ENCODE measurements at places on chromosomes 2 and 18.

GRCh38 chr18:54712758-54713157 lies 115.5 kb upstream of the RAB27B start:
- DNase-seq, result no peak

- DNase-seq, result no peak
These were observed 413.6 kb upstream of the CYRIA start for GRCh38 chr2:17079262-17079661.

DNA sequence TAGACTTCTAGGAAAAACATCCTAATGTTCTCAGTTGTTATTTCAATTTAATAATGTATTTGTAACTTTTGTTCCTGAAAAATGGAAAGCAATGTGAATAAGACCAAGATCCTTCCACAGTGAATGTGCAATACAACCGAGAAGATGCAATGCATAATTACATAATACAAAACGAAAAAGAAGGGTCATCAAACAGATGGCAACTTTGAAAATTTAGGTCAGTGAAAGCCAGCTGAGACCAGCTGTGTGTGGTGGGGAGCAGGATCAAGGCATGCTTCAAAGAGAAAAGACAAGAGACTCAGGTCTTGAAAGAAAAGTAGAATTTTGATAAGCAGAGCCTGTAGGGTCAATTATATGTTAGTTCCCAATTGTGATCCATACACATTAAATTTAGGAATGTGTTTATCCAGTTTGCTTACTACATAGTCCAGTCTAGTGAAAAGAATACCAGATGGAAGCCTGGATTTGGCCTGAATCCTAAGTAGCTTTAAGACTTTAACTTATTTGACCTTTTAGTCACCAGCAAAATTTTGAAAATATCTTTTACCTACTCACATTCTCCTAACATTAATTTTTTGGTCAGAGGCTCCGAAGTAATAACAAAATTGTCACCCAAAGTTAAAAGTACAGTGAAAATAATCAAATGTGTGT lies 93.7 kb downstream of the COBLL1 start:
- DNase-seq, result no peak

DNA sequence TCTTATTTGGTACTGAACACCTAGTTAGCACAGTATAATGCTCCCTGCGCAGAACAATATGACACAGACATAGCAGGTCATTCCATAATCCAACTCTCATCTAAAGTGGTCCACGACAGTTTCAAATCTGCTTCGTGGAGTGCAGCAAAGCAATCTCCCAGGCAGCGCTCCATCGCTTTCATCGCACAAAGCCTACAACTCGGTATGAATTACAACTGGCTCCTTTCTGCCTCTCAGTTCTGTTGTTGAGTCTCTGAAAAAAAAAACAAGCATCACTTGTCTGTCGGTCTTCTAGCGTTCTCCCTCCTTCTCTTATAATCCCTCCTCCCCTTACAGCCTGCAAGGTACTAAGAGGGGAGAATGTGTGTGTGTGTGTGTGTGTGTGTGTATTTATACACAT lies 123.5 kb downstream of the FIGN start:
- no peak for DNase-seq

DNA sequence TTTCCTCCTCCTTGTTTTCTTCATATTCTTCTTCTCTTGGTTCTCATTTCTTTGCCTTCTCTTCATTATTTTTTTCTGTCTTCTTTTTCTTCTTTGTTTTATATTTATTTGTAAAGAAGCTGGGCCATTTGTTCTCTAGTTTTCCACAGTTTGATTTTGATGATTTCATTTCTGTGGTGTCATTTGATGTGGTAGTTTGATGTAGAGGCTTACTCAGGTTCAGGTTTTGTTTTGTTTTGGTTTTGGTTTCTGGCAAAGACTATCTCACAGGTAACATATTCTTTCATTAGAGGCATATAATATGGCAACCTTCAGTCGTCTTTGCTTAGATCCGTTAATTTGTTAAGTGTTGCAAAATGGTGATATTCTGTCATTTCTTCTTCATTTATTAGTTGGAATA lies 75.3 kb downstream of the BABAM2 start:
- DNase-seq, result no peak
